ENCODE measurements at places on chromosomes 2 and 18.

- no peak for DNase-seq
These were observed 16.3 kb upstream of the GAL3ST2 start for GRCh38 chr2:241760301-241760771.

- no peak for DNase-seq
These were observed 851.8 kb upstream of the CRIM1 start for GRCh38 chr2:35503738-35504199.

- no peak for DNase-seq
These were observed 85.6 kb upstream of the TSPYL6 start for GRCh38 chr2:54341656-54342055.

- DNase-seq, result no peak
These were observed 1389.1 kb upstream of the PIK3C3 start for GRCh38 chr18:40565805-40566509.

DNA sequence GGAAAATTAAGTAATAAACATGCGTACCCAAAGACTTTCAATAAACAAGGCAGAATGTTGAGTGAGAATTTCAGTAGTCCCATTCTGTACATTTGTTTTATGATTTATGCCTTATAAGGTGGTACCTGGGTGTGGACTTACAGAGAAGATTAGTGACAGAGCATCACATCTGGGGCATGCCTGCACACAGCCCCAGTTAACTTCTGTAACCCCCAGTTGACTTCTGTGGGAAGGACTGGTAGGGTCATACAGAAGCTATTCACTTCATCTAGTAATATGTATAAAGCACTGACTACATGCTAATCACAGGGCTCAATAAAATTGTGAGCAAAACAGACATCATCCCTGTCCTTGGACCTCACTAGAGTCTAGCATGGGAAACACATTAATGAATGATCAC, 16.1 kb downstream of the MREG start:
- DNase-seq, result no peak

DNA sequence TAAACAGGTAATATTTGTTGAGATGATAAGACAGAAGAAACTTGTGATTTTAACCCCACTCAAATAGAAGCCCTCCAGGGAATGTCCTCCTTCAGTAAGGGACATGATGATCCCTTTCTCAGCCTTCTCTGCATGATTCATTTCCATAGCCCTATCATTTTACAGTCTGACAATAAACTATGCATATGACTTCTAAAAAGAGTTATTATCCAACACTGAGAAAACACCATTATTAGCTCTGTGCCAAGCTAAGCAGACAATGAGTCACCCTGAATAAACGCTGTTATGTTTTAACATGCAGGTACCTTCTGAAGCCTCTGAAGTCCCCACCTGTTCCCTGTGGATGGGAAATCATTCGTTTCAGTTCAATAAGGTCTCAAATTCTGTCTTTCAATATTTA, 54.7 kb downstream of the DTNB start:
- DNase-seq, result no peak

GRCh38 chr2:16239296-16239850, 299.0 kb downstream of the MYCN start:
- DNase-seq, result no peak

DNA sequence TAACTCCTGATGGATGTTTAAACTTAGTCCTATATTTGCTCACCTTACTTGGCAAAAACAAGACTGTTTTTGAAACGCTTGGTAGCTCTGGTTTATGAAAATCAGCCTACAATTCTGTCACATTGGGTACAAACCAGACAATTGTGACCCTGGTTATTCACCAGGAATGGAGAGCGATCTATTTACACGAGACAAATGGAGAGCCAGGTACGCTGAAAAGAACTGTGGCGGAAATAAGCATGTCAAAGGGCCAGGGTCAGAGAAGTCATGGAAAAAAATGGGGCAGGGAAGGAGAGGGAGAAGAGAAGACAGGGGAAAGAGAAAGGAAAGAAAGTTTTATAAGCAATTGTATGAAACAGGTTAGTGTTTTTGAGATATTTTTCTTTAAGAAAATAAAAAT, 119.5 kb upstream of the ZFP36L2 start:
- DNase-seq, result no peak

DNA sequence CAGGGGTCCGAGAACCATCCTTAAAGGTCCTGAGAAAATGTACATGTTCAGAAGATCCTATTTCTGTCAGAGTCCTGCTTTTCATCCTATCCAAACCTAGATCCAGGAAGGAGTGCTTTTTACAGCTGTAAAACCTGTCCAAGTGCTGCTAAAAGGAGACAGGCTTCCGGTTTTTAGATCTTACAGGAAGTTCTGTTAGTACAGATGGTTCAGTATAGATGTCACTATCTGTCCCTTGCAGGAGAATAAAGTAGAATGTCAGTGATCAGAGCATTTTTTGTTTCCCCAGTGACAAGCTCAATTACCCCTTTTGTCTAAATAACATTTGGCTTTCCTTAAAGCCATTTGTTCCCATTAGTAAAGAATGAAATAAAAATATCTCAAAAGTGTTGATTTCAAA, 98.3 kb downstream of the NRP2 start:
- no peak for DNase-seq

GRCh38 chr18:21996351-21996826, 173.0 kb upstream of the GATA6 start:
- DNase-seq, result no peak

DNA sequence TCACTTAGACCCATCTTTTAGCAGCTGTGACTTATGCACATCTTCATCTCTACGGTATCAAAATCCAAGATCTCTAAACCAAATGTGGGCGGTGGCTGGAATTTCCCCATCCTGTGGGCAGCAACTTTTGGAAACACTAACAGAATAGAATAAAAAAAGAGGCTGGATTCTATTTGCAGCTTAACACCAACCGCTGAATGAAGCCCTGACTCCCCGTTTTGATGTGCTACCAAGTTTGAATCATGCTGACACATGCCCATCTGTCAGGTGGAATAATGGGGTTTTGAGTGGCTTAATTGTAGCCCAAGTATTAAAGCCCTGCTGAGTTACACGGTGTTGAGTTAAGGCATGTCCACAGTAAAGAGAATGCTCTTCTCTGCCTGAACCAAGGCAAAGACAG, 165.2 kb downstream of the MTCL1 start:
- DNase-seq, result no peak

DNA sequence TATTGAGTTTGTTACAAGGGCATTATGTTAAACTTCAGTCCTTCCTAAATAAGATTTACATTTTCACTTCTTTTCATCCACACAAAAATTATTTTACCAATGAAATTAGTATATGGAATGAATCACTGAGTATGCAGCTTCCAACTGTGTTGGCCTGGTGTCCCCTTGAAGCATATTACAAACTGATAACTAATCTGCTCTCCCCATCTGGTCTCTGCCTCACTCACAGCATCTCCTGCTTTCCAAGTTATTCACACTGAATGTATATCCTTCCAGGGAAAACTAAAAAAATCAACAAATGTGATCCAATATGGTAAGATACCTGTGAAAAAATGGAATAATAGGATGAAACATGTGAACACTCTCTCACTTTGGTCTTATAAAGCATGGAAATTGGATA, 90.0 kb upstream of the NYAP2 start:
- no peak for DNase-seq

Data from right lung (tissue), 10 donors.